ENCODE measurements at places on chromosomes 11 and 22.

GRCh38 chr11:7964873-7965272 is 374 bp downstream of the NLRP10 start:
- no peak for DNase-seq

DNA sequence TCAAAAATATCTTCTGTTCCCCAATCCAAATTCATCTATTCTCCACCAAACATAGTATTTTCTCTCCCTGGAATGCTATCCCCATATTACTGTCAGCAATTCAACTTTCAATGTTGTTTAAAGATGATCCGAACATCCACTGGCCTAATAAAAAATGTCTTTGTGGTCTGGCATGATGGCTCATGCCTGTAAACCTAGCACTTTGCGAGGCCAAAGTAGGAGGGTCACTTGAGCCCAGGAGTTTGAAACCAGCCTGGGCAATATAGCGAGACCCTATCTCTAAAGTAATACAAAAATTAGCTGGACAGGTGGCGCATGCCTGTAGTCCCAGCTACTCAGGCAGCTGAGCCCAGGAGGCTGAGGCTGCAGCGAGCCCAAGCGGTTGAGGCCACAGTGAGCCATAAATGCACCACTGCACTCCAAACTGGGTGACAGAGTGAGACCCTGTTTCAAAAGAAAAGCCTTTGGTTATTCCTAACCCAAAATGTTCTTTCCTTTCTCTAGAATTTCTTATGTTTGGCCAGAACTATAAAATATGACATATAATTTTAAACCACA is 29.8 kb downstream of the SIK3 start:
- DNase-seq = no peak

DNA sequence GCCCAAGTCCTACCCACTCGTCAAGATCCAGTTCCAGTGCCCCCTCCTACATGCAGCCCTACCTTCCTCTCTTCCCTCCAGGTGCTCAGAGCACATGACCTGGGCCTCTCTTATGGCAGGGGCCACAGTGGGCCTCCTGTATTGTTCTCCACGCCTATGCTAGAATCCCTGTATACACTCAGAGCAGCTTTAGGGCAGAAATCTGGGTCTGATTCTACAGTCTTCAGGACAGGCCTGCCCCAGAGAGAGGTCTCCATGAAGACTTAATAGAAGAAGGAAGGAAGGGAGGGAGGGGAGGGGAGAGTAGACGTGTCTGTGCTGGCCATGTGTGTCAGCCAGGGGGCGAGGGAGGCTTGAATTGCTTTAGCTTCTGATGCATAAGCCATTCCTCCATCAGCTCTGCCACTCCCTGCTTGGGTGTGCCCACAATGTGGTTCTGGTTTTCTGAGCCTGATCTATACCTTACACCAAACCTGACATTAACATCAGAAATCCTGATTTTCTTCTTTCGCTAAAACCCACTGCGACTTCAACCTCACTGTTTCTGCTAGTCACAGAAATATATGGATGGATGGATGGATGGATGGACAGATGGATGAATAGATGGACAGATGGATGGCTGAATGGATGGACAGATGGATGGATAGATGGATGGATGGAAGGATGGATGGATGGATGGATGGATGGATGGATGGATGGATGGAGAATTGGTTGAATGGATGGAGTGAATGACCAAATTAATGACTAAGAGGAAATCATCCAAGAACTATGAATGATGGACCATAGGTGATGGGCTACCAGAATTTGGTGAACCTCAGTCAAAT is 56.6 kb upstream of the PRDM11 start:
- peak; percentile 10 for DNase-seq

DNA sequence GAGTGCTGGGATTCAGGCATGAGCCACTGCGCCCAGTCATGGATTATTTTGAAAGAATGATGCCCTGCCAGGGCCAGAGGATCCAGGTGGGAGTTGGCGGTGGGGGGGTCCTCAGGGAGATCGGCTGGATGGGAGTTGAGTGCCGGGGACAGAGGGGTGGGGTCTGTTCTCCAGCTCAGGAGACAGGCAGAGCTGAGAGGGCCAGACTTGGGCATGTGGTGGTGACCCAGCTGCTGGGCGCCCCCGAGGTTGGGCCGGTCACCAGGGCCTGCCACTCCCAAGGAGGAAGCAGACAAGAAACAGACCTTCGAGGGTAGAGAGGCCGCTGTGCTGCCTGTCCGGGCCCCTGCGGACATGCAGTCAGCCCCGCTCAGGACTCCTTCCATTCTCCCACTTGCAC is 11.8 kb upstream of the PRODH start:
- DNase-seq = no peak

GRCh38 chr22:39097098-39098020 is at the start of gene APOBEC3H:
TSS of gene APOBEC3H (plus strand) at chr22:39097244. CDS start at chr22:39100279, 3,035 bp downstream.
- DNase-seq = peak; percentile 90

GRCh38 chr11:11105361-11105760 is 247.5 kb upstream of the ZBED5 start:
- DNase-seq = no peak

DNA sequence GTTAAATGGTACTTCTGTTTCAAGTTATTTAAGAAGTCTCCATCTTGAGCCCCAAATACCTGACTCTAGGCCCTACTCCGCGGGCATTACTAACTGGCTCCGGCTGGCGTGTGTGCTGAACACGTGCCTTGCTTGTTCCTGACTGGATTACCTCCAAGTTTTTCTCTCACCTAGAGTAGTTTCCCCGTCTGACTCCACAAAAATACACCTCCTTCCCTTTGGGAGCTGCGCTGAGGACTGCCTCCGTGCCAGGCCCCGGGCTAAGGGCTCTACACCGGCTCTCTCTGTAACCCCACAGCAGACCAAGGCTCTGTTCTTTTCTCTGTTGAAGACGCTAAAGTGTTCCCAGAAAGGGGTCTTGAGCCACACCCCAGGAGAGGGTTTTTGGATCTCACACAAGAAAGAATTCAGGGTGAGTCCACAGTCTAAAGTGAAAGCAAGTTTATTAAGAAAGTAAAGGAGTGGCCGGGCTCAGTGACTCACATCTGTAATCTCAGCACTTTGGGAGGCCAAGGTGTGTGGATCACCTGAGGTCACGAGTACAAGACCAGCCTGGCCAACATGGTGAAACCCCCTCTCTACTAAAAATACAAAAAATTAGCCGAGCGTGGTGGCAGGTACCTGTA is 61.8 kb downstream of the ANO1 start:
- no peak for DNase-seq

- no peak for DNase-seq
Measured at GRCh38 chr11:66112041-66112491, 42.0 kb downstream of the PACS1 start.

- DNase-seq = no peak
Measured at GRCh38 chr11:93212094-93212493, 14.3 kb upstream of the SLC36A4 start.

- DNase-seq = no peak
Measured at GRCh38 chr22:17773606-17774205, 563 bp downstream of the BID start.

DNA sequence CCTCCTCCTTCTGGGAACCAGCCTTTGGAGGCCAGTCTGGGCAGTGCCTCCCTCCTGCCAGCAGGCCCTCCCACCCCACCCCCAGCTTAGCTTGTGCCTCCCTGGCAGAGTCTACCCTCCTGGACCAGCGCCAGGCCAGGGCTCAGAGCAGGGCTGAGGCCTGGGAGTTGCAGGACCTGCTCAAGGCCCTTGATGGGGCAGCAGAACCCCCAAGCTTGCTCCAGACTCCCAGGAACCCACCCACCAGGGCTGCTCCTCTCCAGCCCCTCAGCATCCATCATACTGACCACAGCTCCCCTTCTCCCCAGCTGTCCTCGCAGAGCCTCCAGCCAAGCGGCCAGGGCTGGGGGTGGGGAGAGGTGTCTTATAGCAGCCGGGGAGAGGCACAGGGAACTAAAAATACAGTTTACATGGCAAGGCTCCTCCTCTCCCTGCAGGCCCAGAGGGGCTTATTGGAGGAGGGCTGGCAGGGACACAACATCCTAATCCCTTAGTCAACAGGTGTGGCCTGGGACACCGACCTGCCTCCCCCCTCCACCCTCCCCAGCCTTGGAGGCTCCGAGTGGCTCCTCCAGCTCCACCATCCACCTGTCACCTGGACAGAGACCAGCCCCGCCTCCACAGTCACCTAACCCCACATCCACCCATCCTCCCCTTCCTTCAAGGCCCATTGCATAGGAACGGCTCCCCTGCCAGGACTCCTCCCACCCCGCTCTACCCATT is 5.2 kb upstream of the MB start:
- no peak for DNase-seq

DNA sequence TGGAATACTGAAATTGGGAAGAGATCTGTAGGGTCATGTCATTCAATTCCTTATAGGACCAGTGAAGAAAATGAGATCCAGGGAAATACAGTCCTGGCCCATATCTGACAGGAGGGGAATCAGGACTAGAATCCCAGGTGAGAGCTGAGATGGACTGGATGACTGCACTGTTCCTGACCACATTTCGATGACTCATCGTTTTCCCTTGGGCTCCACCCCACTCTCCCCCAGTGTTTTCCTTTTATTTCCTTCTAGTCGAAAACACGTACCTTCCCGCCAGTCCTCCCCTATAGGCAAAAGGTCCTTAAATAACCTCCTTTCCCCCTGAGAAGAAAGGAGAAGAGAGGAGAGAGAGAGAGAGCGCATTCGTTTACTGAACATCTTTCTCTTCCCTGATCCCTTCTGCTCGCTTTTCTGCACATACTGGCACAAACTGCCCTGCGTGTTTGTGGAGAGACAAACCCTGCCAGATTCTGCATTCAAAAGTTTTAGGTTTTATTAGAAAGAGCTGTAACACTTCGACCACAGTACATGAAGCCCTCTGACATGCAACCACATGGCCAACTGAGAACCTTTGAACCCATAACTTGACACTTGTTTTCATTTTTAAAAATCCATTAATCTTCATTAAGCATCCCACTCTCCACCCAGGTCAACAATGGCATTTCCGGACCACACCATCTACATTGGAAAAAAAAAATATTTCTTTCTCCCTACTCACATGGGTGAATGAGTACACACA is 565.7 kb downstream of the METTL15 start:
- DNase-seq = no peak

- no peak for DNase-seq
Measured at GRCh38 chr11:34149274-34149673, 43.8 kb downstream of the NAT10 start.

GRCh38 chr11:67674442-67674871 is at the start of gene ALDH3B2:
TSS of gene ALDH3B2 (minus strand) at chr11:67674623. CDS start at chr11:67666935, 7,688 bp downstream.
- DNase-seq = no peak

GRCh38 chr22:49393526-49393925 is 434.1 kb downstream of the BRD1 start:
- DNase-seq = no peak

DNA sequence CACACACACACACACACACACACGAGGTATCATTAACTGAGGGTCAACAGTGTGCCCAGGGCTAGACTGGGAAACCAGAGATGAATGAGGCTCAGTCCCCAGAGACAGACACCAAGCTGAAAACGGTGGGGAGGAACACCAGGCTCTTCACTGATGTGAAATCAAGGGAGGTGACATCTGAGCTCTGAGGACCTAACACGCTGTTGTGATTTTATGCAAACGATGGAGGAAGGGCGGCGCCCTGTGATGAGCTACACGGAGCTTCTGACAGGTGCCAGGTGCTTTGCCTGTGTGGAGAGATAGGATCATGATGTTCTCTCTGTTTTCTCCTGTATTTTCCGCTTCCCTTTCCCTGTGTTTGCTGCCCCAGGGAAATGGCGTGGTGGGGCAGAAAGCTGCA is 6.5 kb upstream of the CYB5R3 start:
- DNase-seq = no peak
